NCI-H2081 treated with DMSO at 0.1 percent for 48 hours (cell line): ENCODE measurements at places on chromosomes 12 and 14.

GRCh38 chr12:118145113-118145797, 9.3 kb downstream of the PEBP1 start:
- DNase-seq = no peak

GRCh38 chr12:52870361-52871290, 21.8 kb upstream of the KRT78 start:
- no peak for DNase-seq

- DNase-seq = no peak
Observed at GRCh38 chr14:48703728-48704467, 882.3 kb downstream of the RPS29 start.

- no peak for DNase-seq
Observed at GRCh38 chr14:64244279-64244678, 49.9 kb downstream of the ESR2 start.

- DNase-seq = no peak
Observed at GRCh38 chr14:36657399-36658122, 4.1 kb upstream of the PAX9 start.

DNA sequence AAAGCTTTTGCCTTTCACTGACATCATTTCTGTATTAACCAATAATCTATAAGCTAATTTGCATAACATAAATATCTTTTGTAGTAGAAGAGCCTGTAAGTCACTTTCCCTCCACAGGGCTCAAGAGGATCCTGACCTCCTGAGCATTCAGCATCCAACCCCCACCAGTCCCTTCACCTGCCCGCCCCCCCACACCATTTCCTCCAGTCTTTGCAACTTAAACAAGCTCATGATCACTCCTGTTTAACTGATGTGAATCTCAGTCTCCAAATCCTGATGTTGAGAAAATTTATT, 12.0 kb upstream of the CRY1 start:
- no peak for DNase-seq

GRCh38 chr12:108816652-108817335, 40.6 kb downstream of the SSH1 start:
- no peak for DNase-seq

DNA sequence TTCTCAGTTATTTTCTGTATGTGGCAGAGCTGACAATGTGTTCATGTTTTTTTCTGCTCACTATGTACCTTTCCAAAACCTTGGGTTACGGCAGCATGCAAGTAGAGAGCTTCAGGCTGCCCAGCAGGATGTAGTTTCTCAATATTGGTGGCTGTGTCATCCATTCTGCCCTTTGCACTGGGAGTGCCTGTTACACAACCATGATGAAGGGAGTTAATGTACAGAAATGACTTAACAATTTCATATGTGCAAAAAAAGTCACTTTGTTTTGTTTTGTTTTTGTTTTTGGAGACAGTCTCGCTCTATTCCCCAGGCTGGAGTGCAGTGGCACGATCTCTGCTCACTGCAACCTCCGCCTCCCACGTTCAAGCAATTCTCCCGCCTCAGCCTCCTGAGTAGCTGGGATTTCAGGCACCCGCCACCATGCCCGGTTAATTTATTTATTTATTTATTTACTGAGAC, 6.1 kb upstream of the CNIH1 start:
- DNase-seq = no peak

DNA sequence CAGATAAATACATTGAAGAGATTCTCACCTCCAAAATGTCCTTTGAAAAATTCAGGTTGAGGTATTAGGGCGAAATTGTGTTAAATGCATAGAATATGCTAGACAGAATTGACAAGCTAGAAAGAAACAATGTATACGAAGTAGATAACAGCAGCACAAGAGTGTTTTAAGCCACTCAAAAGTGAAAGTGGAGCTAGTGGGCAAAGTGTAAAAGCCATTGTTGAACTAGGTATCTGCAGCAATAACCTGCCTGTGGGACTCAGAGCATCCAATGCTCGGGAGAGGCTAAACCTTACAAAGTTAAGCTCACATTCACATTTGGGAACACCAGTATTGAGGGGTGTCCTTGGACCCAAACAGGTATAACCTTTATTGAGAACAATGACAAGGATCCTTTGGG, 180.6 kb upstream of the TMPO start:
- no peak for DNase-seq

- DNase-seq = no peak
Observed at GRCh38 chr12:27453421-27453820, 6.9 kb downstream of the SMCO2 start.

DNA sequence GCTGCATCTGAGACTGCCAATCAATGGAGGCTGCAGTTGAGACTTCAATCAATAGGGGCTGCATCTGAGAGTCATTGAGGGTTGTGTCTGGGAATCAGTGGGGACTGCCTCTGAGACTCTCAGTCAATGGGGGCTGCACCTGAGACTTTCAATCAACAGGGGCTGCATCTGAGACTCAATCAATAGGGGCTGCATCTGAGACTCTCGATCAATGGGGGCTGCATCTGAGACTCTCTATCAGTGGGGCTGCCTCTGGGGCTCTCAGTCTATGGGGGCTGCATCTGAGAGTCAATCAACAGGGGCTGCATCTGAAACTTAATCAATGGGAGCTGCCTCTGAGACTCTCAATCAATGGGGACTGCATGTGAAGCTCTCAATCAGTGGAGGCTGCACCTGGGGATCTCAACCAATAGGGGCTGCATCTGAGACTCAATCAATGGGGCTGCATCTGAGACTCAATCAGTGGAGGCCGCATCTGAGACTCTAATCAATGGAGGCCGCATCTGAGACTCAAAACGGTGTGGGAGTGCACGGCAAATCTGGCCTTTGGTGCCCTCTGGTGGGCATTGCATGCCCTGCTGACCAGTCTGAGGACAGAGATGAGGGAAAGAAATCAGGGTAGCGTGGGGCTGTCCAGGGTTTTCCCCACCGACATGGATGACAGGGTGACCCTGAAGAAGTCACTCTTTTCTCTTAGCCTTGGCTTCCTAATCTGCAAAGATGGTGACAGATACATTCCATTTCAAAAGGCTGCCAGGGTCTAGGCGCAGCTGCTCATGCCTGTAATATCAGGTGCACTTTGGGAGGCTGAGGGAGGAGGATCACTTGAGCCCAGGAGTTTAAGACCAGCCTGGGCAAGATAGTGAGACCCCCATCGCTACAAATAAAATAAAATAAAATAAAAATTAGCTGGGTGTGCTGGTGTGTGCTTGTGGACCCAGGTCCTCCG, 41.3 kb upstream of the EIF5 start:
- no peak for DNase-seq

GRCh38 chr12:117404940-117405339, 43.5 kb upstream of the NOS1 start:
- no peak for DNase-seq

- no peak for DNase-seq
Observed at GRCh38 chr12:127620735-127621355, 646.1 kb upstream of the TMEM132C start.

GRCh38 chr14:94795372-94795771, 25.5 kb upstream of the GSC start:
- no peak for DNase-seq

DNA sequence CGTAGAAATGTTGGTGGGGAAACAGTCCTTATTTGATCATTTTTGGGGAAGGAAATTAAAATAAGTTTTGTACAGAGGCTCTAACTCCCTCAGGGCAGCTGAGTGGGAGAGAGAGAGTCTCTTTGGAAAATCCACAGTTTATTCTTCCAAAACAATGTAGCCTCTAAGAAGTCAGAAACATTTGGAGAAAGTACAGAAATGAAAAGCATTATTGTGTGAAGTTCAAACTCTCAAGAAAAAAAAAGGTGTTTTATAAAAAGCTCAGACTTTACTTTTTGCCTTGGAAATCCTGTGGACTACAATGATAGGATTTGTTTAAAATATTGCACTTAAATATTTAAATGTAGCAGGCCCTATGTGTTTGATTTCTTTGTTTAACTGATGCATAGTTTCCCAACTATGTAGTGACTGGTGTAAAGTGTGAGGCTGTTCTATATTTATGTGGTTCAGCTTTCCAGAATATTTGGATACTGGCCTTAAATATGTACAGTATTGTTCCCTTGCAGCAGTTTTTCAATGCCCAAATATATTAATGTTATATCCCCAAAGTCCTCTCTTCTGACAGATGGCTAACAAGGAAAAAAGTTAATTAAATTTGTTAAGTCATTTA, 82.0 kb upstream of the OTOGL start:
- DNase-seq = no peak

GRCh38 chr14:59534361-59534987, 42.1 kb downstream of the CCDC175 start:
- no peak for DNase-seq

- no peak for DNase-seq
Observed at GRCh38 chr14:33016613-33017012, 77.9 kb downstream of the NPAS3 start.

DNA sequence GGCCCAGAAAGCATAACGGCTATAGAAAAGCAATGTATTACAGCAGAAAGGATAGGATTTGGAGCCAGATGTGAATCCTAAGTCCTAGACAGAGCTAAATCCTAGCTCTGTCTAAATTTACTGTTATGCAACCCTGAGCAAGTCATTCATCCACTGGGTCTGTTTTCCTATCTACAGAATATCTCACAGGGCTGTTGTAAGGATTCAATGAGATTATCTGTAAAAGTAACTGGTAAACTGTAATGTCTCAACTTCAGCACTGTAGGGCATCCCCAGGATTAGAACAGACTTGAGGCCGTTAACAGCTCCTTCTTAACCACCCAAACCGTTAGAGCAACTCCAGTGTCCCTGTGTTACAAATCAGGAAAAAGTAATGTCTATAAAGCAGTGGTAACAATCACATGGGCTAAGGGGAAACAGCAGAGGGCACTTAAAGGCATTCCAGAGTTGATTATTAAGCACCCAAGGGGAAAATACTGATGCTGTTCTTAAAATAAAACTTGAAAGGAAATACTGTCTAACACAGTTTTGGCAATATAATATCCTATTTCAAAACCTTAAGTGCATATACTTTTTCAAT, 10.1 kb downstream of the GMFB start:
- no peak for DNase-seq

GRCh38 chr12:81942594-81942993, 183.4 kb upstream of the PPFIA2 start:
- no peak for DNase-seq

DNA sequence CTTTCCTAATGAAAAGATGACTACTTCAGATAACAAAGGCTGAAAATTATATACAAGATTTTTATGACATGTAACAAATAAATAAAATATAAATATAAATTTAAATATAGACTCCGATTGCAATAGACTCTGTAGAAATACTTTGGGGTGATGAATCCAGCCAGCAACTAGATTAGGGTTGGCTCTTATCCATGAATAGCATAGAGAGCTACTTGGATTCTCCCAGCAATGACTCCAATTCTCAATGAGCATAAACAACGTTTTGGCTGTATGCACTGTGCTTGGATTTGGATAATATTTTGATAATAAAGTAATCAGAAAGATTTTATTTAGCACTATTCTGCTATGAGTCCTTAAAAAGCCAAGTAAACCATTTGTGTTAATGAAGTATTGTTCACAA, 58.0 kb upstream of the LRFN5 start:
- DNase-seq = no peak

DNA sequence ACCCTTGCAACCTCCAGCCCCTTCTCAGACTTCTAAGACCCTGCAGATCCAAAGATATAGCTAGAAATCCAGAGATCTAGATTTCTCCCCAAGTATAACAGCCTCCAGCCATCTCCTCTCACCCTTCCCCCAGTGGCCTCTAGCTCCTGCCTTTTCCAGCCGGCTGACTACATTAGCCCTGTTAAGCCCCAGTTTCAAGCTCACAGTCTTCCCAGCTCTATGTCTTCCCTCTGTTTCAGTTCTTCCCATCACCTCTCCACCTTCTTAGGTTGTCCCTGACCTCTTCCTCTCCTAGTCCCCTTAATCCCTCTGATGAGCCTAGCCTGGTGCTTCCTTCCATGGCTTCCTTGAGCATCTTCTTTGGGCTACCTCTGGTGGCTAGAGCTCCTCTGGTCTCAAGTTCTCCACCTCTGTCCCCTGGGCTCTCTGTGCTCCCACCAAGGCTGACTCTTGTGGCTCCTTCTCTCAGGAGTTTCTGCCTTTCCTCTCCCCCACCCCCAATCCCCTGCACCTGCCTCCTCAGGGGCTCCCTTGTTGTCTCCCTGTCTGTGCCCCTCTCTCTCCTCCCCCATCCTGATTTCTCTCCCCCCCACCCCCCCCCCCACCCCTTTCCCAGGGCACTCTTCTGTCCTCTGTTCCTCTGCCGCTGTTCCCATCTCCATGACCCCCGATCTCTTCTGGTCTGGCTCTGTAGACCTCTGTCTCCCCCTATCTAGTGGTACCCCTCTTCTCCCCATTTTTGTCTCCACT, 816 bp upstream of the GDF11 start:
- no peak for DNase-seq

- no peak for DNase-seq
Observed at GRCh38 chr14:94337274-94337673, 14.1 kb upstream of the SERPINA6 start.

- DNase-seq = no peak
Observed at GRCh38 chr12:132812631-132813305, 15.9 kb downstream of the GOLGA3 start.

- DNase-seq = no peak
Observed at GRCh38 chr12:122811777-122812176, 23.5 kb upstream of the HIP1R start.

DNA sequence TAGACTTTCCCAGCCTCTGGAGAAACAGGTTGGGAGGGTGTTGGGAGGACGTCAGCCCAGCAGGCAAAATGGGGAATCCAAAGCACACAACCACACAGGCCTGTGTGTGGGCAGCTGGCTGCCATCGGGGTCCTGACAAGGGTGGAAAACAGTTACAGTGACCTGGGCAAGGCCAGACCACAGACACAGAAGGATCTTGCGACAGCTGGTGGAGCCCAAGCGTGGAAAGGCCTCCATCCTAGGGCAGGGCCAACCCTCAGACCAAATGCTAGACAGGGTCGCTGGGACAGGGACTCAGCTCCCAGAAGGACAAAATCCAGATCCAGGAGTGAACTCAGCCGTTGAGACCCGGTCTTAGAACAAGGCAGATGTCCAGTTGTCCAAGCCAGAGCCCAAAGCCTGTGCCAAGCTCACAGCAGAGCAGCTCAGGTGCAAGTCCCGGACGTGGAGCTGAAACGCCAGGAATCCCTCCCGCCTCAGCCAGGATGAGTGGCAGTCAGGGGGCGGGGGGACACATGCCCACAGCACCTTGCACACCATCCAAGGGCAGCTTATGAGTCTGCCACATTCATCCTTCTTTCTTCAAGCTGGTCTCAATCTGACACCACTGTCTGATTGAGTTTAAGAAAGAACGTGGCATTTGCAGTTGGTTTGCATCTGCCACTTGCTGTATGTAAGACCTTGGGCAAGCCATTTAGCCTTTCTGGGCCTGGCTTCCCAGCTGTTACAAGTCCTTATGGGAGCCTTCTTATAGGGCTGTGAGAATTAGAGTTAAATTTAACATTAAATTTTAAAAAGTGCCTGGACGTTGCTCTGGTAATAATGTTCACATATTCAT, 37.6 kb downstream of the DEGS2 start:
- no peak for DNase-seq

- no peak for DNase-seq
Observed at GRCh38 chr14:32087907-32088306, 10.8 kb downstream of the ARHGAP5 start.

- no peak for DNase-seq
Observed at GRCh38 chr12:122517877-122518276, 8.9 kb downstream of the RSRC2 start.
